ENCODE measurements at places on chromosomes 12 and 14.

GRCh38 chr14:70776197-70776596 is 33.1 kb downstream of the MAP3K9 start:
- no peak for DNase-seq

- no peak for DNase-seq
These were observed 43.5 kb downstream of the C14orf132 start for GRCh38 chr14:96082420-96083300.

DNA sequence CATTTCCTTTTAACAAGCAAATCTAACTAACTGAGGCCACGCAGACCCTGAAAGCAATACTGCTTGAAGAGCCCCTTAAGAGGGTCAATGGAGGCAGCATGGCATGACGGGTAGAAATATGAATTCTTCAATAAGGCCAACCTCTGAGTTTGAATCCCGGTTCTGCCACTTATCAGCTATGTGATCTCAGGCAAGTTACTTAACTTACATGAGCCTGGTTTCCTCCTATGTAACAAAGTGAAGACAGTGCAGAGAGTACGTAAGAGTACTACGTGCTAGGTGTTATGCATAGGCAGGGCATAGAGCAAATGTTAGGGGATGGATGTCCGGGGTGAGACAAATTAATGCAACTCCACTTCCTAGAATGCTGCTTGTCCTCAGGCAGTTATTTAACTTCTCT is 4.7 kb downstream of the HOMEZ start:
- no peak for DNase-seq

- DNase-seq = no peak
These were observed 54.6 kb upstream of the ATF7IP start for GRCh38 chr12:14310866-14311265.

- DNase-seq = no peak
These were observed 154.7 kb downstream of the KTN1 start for GRCh38 chr14:55734731-55735130.

GRCh38 chr12:91744597-91744996 is 401.0 kb downstream of the BTG1 start:
- DNase-seq = no peak

All from iris pigment epithelial cell (primary cell).